Aortic smooth muscle cell (primary cell): ENCODE measurements at places on chromosomes 16 and 17. TPM values are rescaled to one million over a fixed set of nuclear protein-coding genes. Genes with fewer than 3 reads are reported as not detected.

Gene TRPV3
- total RNA-seq, result 0.53 and 0.68 TPM in 2 replicates

Gene CMTM1
- total RNA-seq, result 1.4 and 1.6 TPM in 2 replicates

Gene CD68
- 47.7 and 75.6 TPM in 2 replicates for total RNA-seq

Gene CLEC3A
- total RNA-seq, result not detected in 2 replicates

Gene SSTR5
- total RNA-seq, result 0.12 TPM in 1 of 2 replicates, not detected in the other

Gene B4GALNT2
- total RNA-seq, result 0.06 and 1.5 TPM in 2 replicates

Gene MMP28
- total RNA-seq, result 0.12 and 0.79 TPM in 2 replicates

Gene CEP295NL
- total RNA-seq, result 2.1 and 5.0 TPM in 2 replicates

Gene ALDH3A2
- total RNA-seq, result 101 and 124 TPM in 2 replicates

Gene KRTAP4-16
- total RNA-seq, result not detected in 2 replicates

Gene G6PC1
- not detected in 2 replicates for total RNA-seq

Gene HOXB4
- total RNA-seq, result 0.06 and 0.26 TPM in 2 replicates

Gene CCL8
- total RNA-seq, result not detected in 2 replicates

Gene MSLN
- total RNA-seq, result not detected in 2 replicates

Gene MYH2
- not detected in 2 replicates for total RNA-seq

Gene CCL17
- total RNA-seq, result not detected in 2 replicates

Gene KRTAP1-1
- total RNA-seq, result not detected in 2 replicates

Gene CDH16
- total RNA-seq, result not detected in 2 replicates

Gene YPEL2
- 10.6 and 16.9 TPM in 2 replicates for total RNA-seq

Gene ABCA10
- 1.2 and 1.6 TPM in 2 replicates for total RNA-seq

Gene XAF1
- total RNA-seq, result 26.8 and 31.7 TPM in 2 replicates

Gene OTOP2
- total RNA-seq, result not detected in 2 replicates

Gene TTLL6
- 0.06 TPM in 1 of 2 replicates, not detected in the other for total RNA-seq

Gene CCL2
- total RNA-seq, result 41.4 and 103 TPM in 2 replicates

Gene SERPINF2
- total RNA-seq, result not detected in 2 replicates

Gene GNAO1
- total RNA-seq, result not detected in 2 replicates

Gene NPIPA2
- total RNA-seq, result 1.7 TPM in 1 of 2 replicates, not detected in the other

Gene APOH
- total RNA-seq, result not detected in 2 replicates

Gene CBX2
- total RNA-seq, result 0.25 and 0.92 TPM in 2 replicates

Gene MXRA7
- 171 and 205 TPM in 2 replicates for total RNA-seq

Gene C17orf78
- not detected in 2 replicates for total RNA-seq

Gene SYNGR3
- 0.66 and 0.99 TPM in 2 replicates for total RNA-seq

Gene PTX4
- total RNA-seq, result 0.06 TPM in 1 of 2 replicates, not detected in the other

Gene KRTAP4-1
- total RNA-seq, result not detected in 2 replicates

Gene ARL5C
- total RNA-seq, result under 0.01 and 0.06 TPM in 2 replicates

Gene TMEM204
- 60.6 and 93.8 TPM in 2 replicates for total RNA-seq

Gene PAFAH1B1
- total RNA-seq, result 115 and 135 TPM in 2 replicates

Gene ZPBP2
- total RNA-seq, result not detected in 2 replicates

Gene RNF112
- total RNA-seq, result 7.3 and 9.1 TPM in 2 replicates

Gene HBZ
- total RNA-seq, result not detected in 2 replicates

Gene C16orf87
- total RNA-seq, result 4.8 and 7.2 TPM in 2 replicates

Gene ZG16
- total RNA-seq, result not detected in 2 replicates
